ENCODE measurements at places on chromosomes 6 and 20.

DNA sequence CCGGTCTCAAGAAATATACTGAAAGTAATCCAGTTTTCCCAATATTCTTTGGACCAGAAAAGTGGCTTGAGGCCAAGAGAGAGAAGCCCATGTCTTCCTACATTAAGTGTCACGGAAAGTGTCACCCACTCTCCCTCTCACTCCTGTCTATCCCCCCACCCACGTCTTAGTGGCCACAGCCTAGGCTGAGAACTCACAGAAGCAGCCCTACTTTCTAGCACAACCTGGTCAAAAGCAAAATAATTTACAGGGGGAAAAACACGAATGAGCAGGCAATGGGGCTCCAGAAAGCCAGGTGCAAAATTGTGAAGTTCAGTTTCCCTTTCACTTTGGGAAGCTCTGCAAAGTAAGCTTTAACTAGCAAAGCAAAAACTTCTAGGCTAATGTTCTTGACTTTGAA is 118.0 kb downstream of the OPRM1 start:
- no peak for DNase-seq

- DNase-seq: no peak
Observed at GRCh38 chr6:41791305-41791704, 3.8 kb downstream of the TOMM6 start.

DNA sequence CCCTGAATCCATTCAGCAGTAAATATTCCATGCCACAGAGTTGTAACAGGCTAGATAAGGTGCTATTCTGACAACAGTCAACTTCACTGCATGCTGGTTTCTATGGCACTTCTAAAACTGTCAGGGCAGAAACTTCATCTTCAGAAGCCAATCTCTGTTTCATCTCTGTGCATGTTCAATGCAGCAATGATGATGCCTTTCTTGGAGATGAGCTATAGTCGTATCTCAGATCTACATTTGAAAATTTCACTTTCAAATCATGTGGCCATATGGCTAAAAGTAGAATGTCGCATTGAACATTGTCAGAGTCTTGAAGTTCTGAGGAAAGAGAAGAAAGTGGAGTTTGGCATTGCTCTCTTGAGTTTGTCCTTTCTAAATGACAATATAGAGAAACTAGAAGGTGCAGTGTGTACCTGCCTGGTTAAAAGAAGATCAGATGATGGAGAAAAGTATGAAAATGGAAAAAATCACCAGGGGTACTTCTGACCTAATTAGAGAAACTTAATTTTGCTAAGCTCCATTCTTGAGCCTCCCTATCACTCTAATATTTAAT is 49.0 kb upstream of the VSTM2L start:
- DNase-seq: no peak

- no peak for DNase-seq
Observed at GRCh38 chr6:48835421-48835958, 627.6 kb downstream of the MMUT start.

DNA sequence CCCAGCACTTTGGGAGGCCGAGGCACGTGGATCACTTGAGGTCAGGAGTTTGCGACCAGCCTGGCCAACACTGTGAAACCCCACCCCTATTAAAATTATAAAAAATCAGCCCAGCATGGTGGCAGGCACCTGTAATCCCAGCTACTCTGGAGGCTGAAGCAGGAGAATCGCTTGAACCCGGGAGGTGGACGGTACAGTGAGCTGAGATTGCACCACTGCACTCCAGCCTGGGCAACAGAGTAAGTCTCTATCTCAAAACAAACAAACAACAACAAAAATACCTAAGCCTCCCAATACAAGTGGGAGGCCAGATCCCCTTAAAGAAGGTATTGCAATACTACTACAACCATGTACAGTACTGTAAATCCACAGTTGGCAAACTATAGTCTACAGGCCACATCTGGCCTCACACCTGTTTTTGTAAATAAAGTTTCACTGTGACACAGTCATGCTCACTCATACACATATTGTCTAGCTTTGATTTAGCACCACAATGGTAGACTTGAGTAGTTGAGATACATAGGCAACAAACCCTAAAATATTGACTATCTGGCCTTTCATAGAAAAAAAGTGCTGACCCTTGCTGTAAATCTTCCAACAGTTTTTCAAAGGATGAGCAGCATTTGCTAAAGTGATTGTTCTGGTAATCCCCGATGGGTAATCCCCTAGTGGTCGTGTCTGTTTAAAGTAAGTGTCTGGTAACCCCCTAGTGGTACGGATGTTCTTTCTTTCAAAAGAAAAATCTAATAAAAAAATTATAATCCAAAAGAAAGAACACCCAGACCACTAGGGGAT is 202.0 kb downstream of the RNGTT start:
- DNase-seq: no peak

- DNase-seq: peak; percentile 69
Observed at GRCh38 chr20:56630086-56630493, 984 bp downstream of the TFAP2C start.

DNA sequence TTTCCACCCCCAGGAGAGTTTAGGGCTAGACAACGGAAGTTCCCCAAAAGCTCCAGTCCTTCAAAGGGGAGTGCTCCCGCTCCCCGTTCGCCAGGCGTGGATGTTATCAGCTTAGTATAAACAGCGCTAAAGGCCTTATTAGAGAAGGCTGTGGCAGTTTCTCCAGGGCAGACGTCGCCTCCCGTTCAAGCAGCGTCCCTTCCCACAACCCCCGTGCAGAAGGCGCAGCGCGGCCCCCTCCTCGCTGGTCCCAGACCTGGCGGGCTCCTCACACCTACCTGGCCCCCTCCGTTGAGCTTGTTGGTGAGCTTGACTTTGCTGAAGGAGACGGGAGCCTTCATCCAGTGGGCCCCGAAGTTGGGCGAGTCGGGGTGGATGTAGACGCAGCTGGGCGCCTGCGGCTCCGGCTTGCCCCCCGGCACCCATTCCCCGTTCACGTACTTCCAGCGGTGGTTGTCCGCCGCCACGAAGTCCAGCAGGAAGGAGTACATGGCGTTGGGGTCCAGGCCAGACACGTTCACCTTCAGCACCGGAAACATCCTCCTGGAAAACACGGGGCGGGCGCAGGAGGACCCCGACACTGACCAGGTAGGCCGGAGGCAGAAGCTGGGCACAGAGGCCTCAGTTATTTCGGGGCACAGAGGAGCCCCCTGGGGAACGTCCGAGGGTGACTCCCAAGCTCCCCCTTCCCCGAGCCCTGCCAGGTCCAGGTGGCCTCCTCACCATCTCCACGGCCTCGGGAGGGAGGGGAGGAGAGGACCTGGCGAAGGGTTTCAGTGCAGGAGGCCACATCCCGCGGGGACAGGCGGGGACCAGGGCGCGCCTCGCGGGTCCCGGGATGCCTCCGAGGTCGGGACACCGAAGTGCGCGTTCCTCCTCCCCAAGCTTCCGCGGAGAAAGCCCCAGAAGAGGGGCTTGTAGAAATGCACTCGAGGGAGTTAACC is 1.1 kb downstream of the TBXT start:
- no peak for DNase-seq

GRCh38 chr6:2900221-2900807 is 2.8 kb downstream of the SERPINB9 start:
- no peak for DNase-seq

DNA sequence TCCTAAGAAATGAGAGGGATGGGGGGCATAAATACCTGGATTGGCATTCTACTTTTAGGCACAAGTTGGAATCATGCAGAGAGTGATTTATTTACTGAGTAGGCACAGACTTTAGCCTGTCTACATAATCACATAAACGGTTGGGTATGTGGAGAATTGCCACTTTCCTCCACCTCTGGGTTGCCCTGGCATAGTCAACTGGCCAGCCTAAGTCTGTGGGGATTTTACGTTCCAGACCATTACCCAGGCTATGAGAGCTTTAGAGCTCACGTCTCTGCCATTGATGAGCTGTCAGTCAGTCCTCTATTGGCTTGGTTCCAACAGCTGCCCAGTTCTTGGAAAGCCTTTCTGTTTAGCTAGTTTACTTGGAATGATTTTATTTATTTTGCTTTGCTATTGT is 5.0 kb upstream of the BHLHE23 start:
- DNase-seq: no peak

DNA sequence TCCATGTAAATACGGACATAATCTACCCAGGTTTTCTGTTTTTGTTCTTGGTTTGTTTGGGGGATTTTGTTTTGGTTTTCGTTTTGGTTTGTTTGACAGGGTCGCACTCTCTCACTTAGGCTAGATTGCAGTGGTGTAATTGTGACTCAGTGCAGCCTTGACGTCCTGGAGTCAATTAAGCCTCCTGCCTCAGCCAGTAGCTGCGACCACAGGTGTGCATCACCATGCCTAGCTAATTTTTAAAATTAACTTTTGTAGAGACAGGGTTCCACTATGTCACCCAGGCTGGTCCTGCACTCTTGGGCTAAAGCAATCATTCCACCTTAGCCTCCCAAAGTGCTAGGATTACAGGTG is 37.8 kb upstream of the EYA4 start:
- no peak for DNase-seq

DNA sequence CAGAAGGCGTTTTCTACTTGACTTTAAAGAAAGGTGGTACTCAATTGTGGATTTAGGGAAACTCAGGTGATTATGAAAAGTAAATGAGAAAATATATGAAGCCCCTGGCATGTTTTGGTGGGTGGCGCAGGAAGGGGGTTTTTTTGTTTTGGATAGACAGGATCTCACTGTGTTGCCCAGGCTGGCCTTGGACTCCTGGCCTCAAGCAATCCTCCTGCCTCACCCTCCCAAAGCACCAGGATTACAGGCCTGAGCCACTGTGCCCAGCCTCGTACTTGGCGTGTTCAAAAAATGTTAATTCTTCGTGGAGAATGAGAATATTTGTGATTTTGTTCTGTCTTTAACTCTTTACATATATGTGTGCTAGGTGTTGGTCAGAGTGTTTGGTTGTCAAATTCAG is 32.1 kb upstream of the C20orf144 start:
- no peak for DNase-seq

DNA sequence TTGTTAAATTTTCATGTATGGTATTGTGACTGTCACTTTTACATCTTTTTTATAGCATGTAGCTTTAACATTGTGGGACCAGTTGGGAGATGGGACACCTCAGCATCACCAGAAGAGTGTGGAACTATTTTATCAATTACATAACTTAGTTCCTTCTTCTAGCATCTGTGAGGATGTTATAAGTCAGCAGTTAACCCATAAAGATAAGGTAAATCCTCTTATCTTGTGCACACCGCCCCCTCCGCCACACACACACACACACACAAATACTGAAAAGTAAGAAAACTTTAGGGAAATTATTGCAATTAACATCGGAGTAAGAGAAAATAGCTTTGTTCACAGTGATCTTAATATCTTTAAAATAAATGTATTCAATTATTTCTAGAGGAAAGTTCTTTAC is 60.9 kb downstream of the PGM3 start:
- no peak for DNase-seq

DNA sequence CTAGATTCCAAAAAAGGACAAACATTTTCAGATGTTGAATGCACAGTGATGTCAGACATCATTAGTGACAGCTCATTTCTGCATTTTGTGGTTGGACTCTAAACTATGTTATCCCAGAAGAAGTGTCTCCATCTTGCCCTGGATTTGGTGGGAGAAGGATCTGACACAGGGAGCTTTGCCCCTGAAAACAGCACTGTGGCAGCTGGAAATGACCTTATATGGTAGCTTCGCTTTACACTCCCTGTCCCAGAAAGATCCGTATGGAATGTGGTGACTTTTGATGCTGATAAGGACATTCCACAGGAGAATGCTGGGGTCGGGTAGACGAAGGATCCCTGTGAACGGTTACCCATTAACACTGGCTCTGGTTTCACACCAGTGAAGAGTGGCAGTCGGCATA is 87.2 kb upstream of the EDN1 start:
- no peak for DNase-seq

- peak; percentile 17 for DNase-seq
Observed at GRCh38 chr6:140105857-140106256, 731.4 kb upstream of the CITED2 start.

DNA sequence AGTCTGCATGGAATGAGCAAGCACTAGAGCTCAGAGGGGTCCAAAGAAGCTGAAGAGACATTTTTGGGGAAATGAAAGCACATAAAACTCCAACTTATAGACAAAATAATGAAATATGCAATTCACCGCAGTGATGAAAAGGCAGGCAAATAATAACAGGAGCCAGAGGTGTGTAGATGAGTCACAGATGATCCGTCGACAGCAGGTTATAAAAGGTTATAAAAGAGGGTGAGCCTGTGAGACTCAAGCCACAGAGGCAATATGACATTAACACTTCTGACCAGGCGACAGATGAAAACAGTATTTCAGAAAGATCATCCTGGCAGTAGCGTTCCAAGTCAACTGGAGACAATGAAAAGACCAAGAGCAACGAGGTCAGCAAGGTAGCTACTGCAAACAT is 35.8 kb upstream of the ANKRD60 start:
- DNase-seq: no peak

GRCh38 chr6:47407300-47408281 is 70.0 kb upstream of the CD2AP start:
- DNase-seq: no peak

GRCh38 chr6:31210123-31210522 is 39.6 kb upstream of the POU5F1 start:
- no peak for DNase-seq

DNA sequence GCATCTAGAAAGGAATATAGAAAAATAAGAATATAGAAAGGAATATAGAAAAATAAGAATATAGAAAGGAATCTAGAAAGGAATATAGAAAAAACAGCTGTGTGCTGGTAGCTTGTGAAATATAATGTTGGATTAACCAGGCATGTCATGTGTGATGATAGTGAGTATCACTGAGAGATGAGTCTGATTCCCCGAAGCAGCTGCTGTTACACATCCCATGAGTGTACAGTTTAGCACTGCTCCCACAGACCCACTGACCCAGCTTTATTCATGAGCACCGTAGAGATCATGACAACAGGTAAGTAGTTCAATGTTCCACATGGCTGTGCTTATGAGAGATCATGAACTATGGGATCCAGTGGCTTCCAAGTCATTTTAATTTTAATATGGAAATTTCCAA is 64.8 kb downstream of the SLC22A3 start:
- no peak for DNase-seq

DNA sequence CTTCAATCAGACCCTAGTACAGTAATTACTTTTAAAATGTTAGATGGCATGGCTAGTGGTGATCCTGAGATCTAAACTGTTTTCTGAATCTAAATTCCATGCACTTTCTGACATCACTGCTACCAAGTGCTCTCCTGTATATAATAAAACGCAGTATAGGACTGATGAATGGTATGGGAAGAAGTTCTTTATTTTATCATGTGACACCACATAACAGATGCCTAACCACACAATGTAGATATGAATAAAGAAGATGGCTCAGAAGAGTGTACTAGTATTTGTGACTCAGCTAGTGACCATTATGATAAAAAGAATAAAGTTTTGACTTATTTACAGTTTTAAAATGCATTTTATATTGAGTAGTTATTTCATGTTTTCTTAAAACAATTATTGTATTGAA is 8.5 kb downstream of the NDUFAF4 start:
- DNase-seq: no peak

All from neural crest cell (in vitro differentiated cells).